H9 (cell line): ENCODE measurements at places on chromosomes 5 and 9. TPM values are rescaled to one million over a fixed set of nuclear protein-coding genes. Genes with fewer than 3 reads are reported as not detected.

GRCh38 chr9:86825299-86825698 lies 122.0 kb downstream of the GAS1 start:
- no peak for DNase-seq

DNA sequence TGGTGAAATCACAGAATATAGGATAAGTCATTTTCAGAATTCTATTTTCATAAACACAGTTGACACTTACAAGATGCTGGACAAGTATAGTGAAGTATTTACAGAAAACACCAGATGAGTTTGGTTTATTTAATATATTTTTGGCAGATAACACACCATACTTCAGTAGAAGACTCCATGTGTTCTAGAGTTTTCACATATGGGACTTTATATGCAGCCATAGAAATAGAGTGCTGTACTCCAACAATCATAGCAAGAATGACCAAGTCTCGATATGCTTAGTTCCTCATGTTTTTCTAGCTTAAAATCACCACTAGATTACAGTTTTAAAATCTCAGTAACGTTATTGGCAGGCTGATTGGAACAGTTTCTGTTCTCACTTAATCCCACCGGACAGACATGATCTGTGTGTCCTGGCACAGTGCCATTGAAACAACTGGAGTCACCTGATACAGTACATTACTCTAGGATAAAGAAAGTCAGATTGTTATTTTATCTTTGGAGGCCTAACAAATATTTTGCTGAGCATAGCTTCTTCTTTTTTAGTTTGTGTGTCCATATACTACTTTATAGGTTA lies 45.8 kb upstream of the ERBIN start:
- no peak for DNase-seq

GRCh38 chr5:116514421-116514970 lies 60.1 kb downstream of the SEMA6A start:
- no peak for DNase-seq

DNA sequence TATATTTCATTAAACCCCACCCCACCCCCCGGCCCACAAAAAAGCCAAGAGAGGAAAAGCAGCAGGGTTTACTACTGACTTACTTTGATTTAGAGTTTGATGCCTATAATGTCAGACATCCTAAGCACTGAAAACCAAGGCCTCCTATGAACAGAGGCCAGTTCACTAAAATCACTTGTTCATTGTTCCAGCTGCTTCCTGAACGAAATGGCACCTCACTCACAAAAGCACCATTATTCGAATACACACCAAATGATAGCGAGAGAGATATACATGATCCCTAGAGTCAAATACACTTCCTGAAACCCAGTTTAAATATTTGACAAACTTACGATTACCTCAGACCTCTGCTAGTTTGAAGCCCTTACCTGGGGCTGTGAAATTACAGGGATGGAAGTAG lies 66.6 kb downstream of the LPAR1 start:
- no peak for DNase-seq

- peak; percentile 76 for DNase-seq
These were observed 726.1 kb downstream of the BRINP1 start for GRCh38 chr9:118643118-118643517.

CMYA5 gene
- 1.1 and 1.8 TPM in 2 replicates for total RNA-seq
